ENCODE measurements at places on chromosomes 6 and 20.

- no peak for DNase-seq
Observed at GRCh38 chr6:162715601-162716000, 12.0 kb downstream of the PRKN start.

DNA sequence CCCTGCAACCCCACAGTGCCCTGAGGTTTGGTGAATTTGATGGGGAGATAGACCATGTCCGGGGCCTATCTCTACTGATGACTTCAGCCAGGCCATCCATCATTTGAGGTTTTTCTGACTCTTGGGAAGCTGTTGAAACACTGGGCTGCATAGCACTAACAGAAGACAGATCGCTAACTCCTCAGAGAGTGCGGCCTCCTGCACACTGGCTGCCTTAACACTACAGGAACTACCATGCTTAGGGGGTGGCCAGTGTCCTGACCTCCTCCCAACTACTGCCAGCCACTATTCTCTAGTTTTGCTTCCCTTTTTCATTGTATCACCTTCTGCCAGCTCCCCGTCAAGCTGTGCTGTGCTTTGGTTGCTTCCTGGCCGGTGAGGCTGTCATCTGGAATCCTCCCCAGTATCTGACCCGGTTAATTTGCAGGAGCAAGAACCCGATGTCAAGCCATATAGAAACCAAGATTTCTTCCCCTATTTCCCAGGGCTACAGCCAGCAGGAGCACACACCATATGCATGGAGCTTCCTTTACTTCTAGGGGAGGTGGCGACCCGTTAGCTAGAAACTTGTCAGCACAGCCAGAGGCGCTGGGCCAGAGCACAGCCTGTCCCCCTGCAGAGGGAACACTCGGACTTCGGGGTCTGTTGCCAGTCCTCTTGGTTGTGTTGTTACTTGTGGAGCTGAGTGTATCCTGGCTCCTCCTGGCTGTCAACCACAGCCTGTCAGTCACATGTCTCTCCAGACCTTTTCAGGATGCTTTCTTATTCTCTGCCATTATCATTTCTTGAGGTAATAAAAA lies 57.3 kb upstream of the TRAF3IP2 start:
- no peak for DNase-seq

DNA sequence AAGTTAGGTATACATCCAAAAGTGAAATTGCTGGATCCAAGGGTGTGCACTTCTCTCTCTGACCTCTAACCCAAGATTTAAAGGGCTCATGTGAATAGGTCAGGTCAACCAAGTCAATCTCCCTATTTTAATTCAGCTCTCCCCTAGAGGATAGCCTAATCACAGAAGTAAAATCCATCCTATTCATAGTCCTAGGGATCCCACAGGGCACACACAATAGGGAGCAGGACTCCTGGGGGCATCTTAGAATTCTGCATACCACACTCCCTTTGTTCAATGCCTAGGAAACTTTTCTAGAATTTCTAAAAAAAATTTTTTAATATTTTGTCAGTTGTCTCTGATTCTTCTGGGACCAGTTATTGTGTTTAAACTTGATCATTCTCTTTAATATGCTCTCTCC lies 35.1 kb downstream of the CST9L start:
- DNase-seq = no peak

DNA sequence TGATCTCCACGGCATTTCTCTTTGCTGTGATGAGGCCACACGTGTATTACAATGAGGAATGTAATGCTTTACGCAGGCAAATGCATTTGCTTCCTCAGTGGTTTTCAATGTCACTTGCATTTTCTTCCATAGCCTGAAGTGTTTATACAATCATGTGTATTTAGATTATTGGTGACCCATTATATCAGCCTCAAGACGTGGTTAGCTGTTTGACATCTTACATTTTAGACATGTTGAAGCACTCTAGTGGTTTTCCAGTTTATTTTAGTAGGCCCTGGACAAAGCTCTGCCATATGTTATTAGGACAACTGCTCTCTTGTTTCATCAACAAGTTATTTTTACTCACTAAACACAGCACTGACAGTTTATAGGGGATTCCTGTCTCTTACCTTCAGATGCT lies 200.4 kb downstream of the UTRN start:
- no peak for DNase-seq

DNA sequence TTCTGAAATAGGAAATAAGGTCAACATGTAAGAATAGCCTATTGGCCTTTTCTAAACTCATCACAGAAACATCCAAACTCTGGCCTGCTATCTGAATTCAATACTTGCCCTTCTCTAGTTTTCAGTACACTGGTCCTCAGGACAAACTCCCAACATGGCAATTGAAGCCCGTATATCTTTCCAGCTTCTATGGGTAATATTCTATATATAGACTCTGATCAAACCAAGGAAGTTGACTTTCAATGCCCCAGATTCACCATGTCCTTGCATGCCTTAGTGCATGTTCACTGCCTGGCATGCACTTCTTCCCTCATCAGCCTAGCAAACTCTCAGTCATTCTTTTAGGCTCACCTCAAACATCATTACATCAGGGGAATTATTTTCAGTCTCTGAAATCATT lies 73.2 kb downstream of the RSPO3 start:
- DNase-seq = no peak

DNA sequence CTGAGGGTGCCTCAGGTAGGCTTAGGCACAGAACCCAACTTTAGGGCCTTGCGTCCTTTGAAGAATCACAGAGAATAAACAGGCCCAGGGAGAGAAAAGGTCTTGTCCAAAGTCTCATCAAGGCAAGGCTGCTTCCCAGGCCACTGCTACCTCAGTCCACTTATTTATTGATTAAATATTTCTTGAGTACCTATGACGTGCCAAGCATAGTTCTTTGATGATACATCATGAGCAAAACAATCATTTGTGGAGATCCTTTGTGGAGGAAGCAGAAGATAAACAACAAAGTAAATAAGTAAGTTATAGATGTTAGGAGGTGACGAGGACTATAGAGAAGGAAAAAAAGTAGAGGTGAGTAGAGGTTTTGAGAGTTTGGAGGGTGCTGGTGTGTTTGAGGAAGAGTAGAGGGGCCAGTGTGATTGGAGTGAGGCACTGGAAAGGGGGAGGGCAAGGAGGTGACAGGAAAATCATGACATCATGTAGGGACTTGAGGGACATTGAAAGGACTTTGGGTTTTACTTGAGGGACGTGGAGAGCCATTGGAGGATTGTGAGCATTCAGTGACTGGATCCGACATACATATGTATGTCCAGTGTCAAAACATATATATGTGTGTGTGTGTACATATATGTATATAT lies 14.1 kb upstream of the CHMP4B start:
- DNase-seq = no peak

DNA sequence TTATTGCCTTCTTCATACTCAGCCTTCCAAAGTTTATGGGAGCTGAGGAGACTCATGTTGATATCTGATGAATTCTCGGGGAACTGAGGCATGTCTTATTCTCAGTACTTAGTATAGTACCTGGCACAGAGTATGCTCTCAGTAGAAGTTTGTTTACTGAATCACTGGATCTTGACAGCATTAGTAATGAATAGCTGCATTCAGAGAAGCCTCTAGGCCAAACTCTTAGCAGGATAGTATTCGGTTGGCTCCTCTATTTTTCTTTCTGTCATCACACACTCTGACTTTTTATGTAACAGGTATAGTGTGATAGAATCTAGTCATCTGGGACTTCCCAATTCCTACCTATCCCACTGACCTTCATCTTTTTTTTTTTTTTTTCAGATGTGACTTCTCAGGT lies 566.4 kb upstream of the MAN1A1 start:
- no peak for DNase-seq

DNA sequence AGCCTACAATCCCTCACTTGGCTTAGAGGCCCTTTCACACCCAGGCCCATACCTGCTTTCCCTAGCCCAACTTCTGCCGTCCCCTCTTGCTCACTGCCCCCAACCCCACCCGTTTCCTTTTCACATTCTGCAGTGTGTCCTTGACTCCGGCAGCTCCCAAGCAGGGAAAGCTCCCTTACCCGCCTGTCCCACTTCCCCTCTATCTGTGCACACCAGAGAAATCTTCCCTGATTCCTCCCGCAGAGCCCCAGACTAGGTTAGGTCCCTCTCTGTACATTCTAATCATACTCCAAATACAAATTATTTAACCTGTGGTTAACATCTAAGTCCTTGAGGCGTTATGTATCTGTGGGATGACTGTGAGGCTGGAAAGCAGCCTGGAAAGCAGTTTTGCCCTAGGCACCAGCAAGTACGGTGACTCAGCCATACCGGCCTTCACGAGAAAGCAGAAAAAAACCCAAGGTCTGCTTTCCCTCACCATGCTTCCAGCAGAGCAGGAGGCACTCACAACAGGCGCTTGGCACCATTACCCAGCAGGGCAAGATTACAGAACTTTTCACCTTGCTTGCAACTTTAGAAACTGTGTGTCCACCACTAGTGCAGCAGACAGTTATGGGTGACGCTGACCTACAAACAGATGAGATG lies 22.3 kb downstream of the ELOVL5 start:
- DNase-seq = no peak

GRCh38 chr6:145258122-145258521 lies 477.2 kb downstream of the EPM2A start:
- no peak for DNase-seq
